ENCODE measurements at places on chromosomes 4 and X. TPM values are rescaled to one million over a fixed set of nuclear protein-coding genes. Genes with fewer than 3 reads are reported as not detected.

Gene NCAPG
- 10.7 TPM for total RNA-seq

Gene XK
- 27.8 TPM for total RNA-seq

Gene PCDH18
- 6.3 TPM for total RNA-seq

Gene FREM3
- total RNA-seq = not detected

Gene HPGDS
- 1.5 TPM for total RNA-seq

Gene IQCM
- 5.2 TPM for total RNA-seq

Gene ALAS2
- 0.74 TPM for total RNA-seq

Gene CACNA1F
- total RNA-seq = 1.0 TPM

Gene CPE
- total RNA-seq = 13.8 TPM

Gene ANKRD50
- 7.1 TPM for total RNA-seq

- H3K4me1 ChIP-seq = no peaks in the 10 kb centered on the region
- no peaks in the 10 kb centered on the region for H3K36me3 ChIP-seq
- no peak for DNase-seq
- H3K27ac ChIP-seq = peak overlapping the region; percentile 97
Measured at GRCh38 chr4:88285235-88285653, 883 bp upstream of the PPM1K start.

- H3K36me3 ChIP-seq = no peaks in the 10 kb centered on the region
- no peak for DNase-seq
- H3K4me3 ChIP-seq = no peak overlapping the region
- H3K27ac ChIP-seq = no peak overlapping the region
Measured at GRCh38 chr4:6227412-6228157, 27.2 kb upstream of the JAKMIP1 start.

DNA sequence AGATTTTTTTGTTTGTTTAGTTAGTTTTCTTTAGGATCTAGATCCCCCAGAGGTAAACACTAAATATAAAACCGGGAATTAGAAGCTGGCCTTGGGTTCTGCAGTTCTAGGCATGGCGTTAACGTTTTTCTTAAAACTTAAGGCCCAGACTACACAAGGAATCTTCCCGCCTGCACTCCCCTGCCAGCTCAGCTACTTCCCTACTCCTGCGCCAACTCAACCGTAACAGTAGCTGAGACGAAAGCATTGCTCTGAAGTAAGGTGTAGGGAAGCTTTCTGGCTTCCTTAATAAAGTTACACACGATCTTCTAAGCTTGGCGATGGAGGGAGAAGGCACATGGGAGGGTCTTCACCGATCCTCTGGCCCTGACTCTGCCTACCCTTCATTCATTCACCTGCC lies 37.1 kb downstream of the CPE start:
- no peaks in the 10 kb centered on the region for H3K36me3 ChIP-seq
- no peak overlapping the region for H3K4me3 ChIP-seq
- DNase-seq = no peak
- H3K27me3 ChIP-seq = no peaks in the 10 kb centered on the region

- no peak for DNase-seq
- no peaks in the 10 kb centered on the region for H3K4me1 ChIP-seq
- peaks cover 4% of the 10 kb centered on the region for H3K27me3 ChIP-seq
- no peak overlapping the region for H3K27ac ChIP-seq
- H3K36me3 ChIP-seq = no peaks in the 10 kb centered on the region
Measured at GRCh38 chrX:132968296-132968949, 10.0 kb upstream of the HS6ST2 start.

DNA sequence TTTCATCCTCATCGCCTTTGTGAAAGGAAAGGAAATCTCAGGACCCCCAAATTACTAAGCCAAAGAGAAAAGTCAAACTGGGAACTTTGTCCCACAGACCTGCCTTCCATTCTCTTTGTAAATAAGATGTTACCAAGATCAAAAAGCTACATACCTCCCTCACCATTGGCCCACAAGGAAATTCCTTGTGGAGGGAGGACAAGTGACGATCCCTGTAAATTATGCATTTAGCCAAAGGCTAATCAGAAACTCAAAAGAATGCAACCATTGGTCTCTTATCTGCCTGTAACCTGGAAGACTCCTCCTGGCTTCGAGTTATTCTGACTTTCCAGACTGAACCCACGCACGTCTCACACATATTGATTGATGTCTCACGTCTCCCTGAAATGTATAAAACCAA lies 70.3 kb downstream of the SHOX start:
- no peaks in the 10 kb centered on the region for H3K4me1 ChIP-seq
- H3K4me3 ChIP-seq = no peak overlapping the region
- H3K36me3 ChIP-seq = no peaks in the 10 kb centered on the region
- DNase-seq = no peak

GRCh38 chrX:101397779-101398178 lies 7.0 kb downstream of the RPL36A start:
- no peak for DNase-seq
- no peak overlapping the region for H3K4me3 ChIP-seq
- H3K27ac ChIP-seq = no peak overlapping the region
- H3K36me3 ChIP-seq = no peaks in the 10 kb centered on the region

DNA sequence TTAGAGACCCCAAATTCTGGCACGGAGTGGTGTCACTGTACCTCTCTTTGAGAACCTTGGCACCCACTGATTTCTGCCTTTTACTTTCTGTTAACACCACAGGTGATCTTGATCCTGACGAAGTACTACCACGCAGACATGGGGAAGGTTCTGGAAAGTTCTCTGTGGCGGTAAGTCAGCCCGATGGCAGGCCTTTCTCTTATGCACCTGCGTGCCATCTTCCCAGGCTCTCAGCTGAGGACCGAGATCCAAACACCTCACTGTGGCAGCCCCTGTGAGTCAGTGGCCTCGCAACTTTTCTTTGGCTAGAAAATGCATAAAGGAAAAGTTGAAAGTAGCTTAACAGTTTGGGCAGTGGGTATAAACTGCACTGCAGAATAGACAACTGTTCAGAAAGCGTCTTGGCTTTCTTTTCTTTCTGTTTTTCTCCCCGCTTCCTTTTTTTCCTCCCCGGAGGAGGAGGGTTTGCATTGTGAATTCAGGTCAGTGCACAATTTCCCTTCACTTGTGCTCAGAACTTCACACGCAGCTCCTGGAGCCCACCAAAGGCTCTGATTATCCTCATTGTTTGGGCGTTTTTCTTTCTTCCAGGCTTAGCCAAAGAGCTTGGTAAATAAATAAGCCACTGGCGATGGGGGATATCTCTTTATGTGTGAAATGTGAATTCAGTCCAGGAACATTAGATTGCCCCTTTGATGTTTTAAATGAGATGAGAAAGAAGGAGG lies 38.4 kb downstream of the PSAPL1 start:
- H3K27ac ChIP-seq = no peak overlapping the region
- H3K36me3 ChIP-seq = no peaks in the 10 kb centered on the region
- H3K4me1 ChIP-seq = no peaks in the 10 kb centered on the region
- H3K4me3 ChIP-seq = no peak overlapping the region

GRCh38 chr4:94413085-94413840 lies 38.5 kb upstream of the PDLIM5 start:
- H3K27me3 ChIP-seq = no peaks in the 10 kb centered on the region
- no peak for DNase-seq
- no peaks in the 10 kb centered on the region for H3K36me3 ChIP-seq
- no peak overlapping the region for H3K27ac ChIP-seq
- H3K4me3 ChIP-seq = no peak overlapping the region

DNA sequence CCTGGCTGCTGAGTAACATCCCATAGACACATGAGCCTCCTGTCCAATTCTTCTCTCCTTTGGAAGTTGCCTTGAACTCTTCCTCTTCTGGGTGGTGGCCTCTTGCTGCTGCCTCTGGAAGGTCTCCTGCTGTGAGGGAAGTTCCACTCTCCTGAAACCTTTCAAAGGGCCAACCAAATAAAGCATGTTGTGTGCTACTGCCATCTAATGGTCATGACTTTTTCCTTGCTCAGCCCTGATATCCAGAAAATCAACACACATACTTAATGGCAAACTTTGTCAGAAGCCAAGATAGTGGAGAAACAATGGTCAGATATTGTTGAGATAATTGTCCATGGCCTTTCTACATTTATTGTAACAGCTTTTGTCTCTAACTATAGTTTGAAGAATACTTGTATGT lies 19.1 kb upstream of the ZXDA start:
- H3K4me3 ChIP-seq = no peak overlapping the region
- DNase-seq = no peak
- H3K27ac ChIP-seq = no peak overlapping the region
- H3K36me3 ChIP-seq = no peaks in the 10 kb centered on the region

DNA sequence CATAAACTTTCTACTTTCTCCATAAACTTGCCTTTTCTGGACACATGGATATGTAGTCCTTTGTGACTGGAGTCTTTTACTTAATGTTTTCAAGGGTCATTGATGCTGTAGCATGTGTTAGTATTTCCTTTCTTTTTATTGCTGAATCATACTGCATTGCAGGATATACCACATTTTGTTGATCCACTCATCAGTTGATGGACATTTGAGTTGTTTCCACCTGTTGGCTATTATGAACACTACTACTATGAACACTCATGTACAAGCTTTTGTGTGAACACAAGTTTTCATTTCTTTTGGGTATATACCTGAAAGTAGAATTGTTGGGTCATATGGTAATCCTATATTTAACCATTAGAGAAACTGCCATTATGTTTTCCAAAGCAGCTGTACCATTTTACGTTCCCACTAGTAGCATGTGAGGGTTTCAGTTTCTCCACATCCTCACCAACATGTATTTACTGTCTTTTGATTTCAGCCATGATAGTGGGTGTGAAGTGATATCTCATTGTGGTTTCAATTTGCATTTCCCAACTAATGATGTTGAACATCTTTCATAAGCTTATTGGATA lies 26.3 kb upstream of the GPM6B start:
- H3K27me3 ChIP-seq = no peaks in the 10 kb centered on the region
- H3K4me1 ChIP-seq = no peaks in the 10 kb centered on the region
- no peaks in the 10 kb centered on the region for H3K36me3 ChIP-seq
- no peak overlapping the region for H3K4me3 ChIP-seq
- no peak overlapping the region for H3K27ac ChIP-seq

DNA sequence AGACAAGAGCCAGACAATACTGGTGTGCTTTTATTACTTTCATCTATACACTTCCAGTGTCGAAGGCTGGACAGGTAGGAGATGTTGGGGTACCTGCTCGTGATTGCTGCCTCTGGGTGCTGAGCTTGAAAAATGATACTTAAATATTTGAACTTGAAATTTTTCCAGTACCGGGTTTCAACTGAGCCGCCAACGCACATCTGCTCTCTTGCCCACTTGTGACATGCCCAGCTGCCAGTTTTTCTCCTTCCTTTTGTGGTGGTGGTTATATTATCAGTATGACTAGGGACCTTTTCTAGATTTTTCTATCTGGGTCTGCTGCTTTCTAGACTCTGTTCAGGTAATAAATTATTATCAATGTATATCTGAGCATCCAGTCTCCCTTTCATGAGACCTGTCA lies 3.4 kb downstream of the OGT start:
- no peak overlapping the region for H3K4me3 ChIP-seq
- no peaks in the 10 kb centered on the region for H3K36me3 ChIP-seq

- no peak overlapping the region for H3K4me3 ChIP-seq
- no peak for DNase-seq
- H3K4me1 ChIP-seq = no peaks in the 10 kb centered on the region
Measured at GRCh38 chr4:111954550-111954949, 190.7 kb upstream of the FAM241A start.

- no peaks in the 10 kb centered on the region for H3K4me1 ChIP-seq
- no peaks in the 10 kb centered on the region for H3K36me3 ChIP-seq
- no peak overlapping the region for H3K4me3 ChIP-seq
- H3K27me3 ChIP-seq = no peaks in the 10 kb centered on the region
- H3K27ac ChIP-seq = no peak overlapping the region
Measured at GRCh38 chr4:189773909-189774308, 166.8 kb upstream of the FRG1 start.
